CD4-positive, alpha-beta T cell (primary cell): ENCODE measurements at places on chromosomes 2 and 18.

DNA sequence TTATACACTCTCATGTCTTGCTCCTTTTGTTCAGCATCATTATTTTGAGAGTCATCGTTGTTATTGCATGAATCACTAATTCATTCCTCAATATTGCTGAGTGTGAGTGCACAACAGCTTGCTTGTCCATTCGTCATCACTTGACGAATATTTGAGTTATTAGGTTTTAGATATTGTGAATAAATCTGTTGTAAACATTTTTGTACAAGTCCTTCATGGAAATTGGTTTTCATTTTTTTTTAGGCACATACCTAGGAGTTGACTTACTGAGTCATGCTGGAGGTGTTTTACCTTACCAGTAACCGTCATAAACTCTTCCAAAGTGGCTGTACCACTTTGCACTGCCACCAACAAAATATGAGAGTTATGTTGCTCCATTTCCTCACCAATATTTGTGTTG is 84.2 kb upstream of the NCK2 start:
- no peak for DNase-seq

DNA sequence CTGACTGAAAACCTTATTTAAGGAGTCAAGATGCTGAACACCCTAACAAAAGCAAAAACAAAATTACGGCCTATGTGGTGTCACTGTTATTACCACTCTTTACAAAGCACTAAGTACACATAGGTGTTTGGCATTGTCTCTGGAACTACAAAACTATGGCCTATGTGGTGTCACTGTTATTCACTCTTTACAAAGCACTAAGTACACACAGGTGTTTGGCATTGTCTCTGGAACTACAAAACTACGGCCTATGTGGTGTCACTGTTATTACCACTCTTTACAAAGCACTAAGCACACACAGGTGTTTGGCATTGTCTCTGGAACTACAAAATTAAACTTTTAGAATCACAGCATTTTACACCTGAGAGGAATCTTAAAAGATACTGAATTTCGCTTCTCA is 47.4 kb downstream of the SLC35F5 start:
- no peak for DNase-seq

DNA sequence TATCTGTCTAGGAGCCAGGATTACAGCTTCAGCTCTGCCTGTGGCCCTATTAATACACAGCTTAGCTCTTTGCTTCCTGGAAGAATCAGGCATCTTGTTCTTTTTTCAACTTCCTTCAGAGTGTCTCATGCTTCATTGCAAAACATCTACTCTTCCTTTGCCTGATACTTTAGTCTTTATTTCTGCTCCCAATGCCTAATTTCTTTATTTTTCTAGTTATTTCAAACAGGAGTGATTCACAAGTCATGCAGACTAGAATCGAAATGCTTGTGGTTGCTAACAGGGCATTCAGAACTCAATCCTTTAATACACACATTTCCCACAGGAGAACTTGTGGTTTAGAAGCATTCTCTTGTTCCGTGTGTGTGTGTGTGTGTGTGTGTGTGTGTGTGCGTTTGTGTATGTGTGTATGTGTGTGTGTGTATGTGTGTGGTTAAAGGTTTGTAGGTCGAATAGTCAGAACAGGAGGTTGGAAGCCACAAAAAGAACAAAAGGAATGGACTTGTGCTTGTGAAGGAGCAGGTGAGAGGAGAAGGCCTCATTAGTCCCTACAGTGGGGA is 28.3 kb upstream of the INSIG2 start:
- DNase-seq = no peak

- DNase-seq = no peak
These were observed 143.9 kb downstream of the PXDN start for GRCh38 chr2:1600191-1601066.

DNA sequence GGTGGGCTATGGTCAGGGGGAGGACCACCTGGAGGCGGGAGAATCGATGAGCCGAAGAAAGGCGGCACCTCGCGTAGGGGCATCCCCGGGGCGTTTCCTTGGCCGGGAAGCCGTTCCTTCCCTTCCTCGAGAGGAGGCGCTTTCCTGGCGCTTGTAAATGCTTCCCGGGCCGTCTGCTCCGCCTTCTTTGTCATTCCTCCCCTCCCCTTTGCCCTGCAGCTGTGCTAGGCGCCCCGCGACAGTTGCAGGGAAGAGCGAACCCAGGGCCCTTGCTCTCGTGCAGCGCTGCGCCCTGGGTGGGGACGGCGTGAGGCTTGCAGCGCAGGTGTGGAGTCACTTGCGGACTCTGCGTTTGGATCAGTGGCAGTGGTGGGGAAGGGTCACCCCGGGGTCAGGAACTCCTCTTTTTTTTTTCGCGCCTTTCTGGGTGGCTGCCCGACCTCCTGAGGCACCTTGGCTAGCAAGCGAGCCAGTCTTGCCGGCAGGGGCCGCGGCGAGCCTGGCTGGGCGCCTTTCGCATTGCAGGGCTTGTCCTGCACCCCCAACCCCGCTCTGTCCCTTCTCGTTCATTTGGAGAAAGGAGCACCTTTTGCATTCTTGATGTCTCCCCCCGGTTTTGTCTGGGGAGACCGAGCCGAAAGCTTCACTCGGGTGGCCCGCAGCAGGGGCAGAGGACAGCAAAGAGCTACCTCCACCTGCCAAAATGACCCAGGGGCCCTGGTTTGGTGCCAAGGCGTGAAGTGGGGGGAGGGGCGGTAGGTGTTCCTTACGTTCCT is 858 bp downstream of the KCNS3 start:
- no peak for DNase-seq

DNA sequence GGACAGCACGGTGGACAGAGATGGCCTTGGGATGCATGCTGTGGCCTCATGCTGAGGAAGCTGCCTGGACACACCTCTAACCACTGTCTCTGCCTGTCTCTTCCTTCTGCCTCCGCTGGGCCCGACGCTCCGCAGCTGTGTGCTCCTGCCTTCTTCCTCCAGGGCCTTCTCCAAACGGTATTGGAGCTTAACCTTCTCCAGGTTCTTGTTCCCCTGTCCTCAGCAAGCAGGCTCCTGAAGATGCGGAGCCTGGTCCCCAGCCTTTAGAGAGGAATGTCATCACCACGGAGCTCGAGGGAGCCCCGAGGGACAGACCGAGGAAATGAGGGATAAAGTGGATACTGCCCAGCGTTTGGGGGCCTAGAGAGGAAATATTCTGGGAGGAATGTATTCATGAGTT is 155.1 kb downstream of the DYSF start:
- no peak for DNase-seq

GRCh38 chr2:214481204-214481603 is 70.3 kb downstream of the VWC2L start:
- DNase-seq = no peak

DNA sequence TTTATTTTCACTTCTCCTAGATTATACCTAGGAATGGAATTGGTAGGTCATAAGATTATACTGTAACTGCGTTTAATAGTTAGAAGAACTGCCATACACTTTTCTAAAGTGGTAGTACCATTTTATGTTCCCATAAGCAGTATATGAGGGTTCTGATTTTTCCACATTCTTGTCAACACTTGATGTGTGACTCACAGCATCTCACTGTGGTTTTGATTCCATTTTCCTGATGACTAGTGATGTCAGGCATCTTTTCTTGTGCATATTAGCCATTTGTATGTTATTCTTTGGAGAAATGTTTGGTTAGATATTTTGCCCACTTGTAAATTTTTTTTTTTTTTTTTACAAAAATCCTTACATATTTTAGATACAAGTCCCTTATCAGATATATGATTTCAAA is 2.3 kb downstream of the DCAF17 start:
- no peak for DNase-seq

DNA sequence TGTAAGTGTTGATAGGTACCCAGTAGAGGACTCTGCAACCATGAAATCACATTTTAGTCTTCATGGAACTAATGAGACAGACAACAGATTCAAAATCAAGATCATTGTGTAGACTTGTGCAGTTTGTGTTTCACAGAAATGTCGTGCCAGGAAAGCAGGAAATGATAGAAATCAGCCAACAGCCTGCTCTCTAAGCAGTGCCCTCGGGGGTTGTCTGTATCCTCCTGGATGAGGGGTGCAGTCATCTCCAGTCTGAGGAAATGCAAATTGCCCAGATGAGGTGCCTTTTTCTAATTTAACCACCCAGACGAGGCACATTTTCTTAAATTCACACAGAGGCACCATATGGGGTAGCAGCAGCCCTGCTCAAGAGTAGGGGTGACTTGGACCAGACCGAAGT is 663.1 kb downstream of the XIRP2 start:
- no peak for DNase-seq

GRCh38 chr2:109269706-109270504 is 140.9 kb downstream of the SH3RF3 start:
- DNase-seq = no peak

- DNase-seq = peak; percentile 53
These were observed 4.1 kb upstream of the VRK2 start for GRCh38 chr2:58042486-58042970.

DNA sequence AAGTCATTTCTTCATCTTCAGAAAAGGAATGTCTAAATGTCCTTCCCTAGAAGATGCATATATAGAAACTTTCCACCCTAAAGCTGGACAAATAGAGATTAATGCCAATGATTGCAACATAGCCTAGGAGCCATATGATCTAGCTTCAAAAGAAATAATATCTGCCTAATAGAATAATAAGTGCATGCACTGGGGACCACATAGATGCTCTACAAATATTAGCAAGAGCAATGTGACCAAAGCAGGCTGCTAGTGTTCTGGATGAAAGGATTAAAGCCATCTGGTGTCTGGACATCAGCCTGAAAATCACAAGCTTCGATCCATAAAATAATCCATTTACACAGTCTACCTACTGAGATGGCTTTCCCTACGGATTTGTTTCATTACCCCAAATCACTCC is 280.1 kb upstream of the KLHL14 start:
- DNase-seq = no peak
